ENCODE measurements at places on chromosomes 12 and 14.

DNA sequence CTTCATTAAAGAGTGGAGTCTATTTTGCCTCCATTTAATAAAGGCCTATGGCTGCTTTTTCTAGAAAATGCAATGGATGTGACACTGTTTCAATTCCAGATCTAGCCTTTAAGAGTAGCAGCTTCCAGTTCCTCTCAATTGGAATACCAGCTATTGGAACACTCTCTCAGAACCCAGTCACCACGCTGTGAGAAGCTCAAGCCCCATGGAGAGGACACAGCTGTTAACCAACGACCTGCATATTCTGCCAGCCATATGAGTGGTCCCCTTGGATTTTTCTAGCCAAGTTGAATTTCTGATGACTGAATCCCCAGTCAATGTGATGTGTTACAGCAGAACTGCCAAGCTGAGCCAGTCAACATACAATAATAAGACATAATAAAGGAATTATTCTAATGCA is 131.8 kb downstream of the TMTC3 start:
- DNase-seq = no peak

- no peak for DNase-seq
These were observed 25.0 kb downstream of the GOLGA5 start for GRCh38 chr14:92819011-92819597.

DNA sequence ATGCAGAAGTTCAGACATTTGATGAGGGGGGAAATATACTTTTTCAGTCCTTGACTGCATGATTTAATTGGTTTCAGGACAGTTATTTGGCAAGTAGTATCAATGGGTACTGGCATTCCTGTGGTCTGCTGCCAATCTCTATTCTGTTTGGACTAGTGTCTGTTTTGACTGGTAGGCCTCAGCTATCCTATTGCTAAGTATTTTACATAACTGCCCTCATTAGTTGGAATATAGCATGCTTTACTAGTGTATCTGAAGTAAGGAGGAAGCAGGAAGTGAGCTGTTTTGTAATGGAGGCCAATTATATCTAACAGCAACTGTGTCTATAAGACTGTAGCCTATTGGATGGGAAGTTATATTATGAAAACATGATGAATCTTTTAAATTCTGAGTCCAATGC is 104.3 kb downstream of the FLRT2 start:
- DNase-seq = no peak

- no peak for DNase-seq
These were observed 384.2 kb downstream of the GRIN2B start for GRCh38 chr12:13597166-13597565.

- DNase-seq = no peak
These were observed 14.2 kb downstream of the EPYC start for GRCh38 chr12:90990611-90991010.

DNA sequence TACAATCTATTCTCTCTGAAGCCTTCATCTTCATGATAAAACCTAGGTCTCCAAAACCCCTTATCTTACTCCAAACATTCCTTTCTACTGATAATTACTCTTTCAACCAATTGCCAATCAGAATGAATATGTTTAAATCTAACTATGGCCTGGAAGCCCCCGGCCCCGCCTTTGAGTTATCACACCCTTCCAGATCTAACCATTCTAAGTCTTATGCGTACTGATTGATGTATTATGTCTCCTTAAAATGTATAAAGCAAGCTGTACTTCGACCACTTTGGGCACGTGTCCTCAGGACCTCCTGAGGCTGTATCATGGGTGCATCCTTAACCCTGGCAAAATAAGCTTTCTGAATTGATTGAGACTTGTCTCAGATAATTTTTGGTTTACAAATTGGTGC is 14.4 kb downstream of the PABPN1 start:
- DNase-seq = no peak

DNA sequence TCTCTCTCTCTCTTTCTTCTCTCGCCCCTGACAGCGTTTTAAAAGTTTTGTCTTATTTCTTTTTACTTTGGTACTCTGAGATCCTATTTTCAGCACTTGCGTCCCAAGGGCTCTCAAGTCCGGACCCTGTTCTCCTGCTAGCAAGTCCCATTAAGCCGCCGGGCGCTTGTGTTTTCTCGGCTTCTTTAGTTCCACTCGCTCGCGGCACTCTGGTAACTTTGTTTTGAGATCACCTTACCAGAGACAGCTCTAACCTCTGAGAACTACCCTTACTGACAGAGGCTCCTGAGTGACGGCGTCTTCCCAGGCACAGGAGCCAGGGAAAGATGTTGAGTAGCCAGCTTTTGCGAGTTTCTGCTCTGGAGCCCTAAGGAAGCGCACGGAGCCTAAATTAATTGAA is 2.7 kb upstream of the MYF5 start:
- DNase-seq = peak; percentile 16

- no peak for DNase-seq
These were observed 141.9 kb upstream of the PRKD1 start for GRCh38 chr14:30069536-30069935.

GRCh38 chr12:6295094-6295811 is 15.2 kb upstream of the PLEKHG6 start:
- DNase-seq = peak; percentile 81

DNA sequence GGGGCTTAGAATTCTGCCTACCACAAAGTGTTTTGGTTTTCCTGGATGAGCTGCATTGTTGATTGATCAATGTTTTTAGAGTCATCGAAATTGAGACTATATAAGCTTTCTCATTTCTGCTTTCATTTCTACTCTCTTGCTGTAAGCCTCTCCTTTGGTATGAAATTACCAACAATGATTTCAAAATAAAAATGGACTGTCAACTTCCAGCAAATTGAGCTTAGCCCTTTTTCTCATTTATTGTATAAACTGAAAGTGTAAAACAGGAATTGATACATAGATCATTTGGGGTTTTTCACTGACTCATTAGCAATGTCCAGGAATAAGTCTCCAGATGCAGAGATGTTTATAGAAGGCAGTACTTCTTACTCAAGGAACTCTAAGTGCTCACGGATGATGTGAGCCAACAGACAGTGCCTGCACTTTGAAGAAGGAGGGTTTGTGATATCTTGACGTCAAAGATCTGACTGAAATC is 20.0 kb upstream of the PCNX1 start:
- peak; percentile 47 for DNase-seq

- DNase-seq = peak; percentile 82
These were observed at the start of gene ERO1A for GRCh38 chr14:52695481-52696091. ERO1A (minus strand) TSS chr14:52695558; CDS start chr14:52695481, 77 bp downstream.

- no peak for DNase-seq
These were observed 47.8 kb downstream of the TESC start for GRCh38 chr12:117051380-117051779.

DNA sequence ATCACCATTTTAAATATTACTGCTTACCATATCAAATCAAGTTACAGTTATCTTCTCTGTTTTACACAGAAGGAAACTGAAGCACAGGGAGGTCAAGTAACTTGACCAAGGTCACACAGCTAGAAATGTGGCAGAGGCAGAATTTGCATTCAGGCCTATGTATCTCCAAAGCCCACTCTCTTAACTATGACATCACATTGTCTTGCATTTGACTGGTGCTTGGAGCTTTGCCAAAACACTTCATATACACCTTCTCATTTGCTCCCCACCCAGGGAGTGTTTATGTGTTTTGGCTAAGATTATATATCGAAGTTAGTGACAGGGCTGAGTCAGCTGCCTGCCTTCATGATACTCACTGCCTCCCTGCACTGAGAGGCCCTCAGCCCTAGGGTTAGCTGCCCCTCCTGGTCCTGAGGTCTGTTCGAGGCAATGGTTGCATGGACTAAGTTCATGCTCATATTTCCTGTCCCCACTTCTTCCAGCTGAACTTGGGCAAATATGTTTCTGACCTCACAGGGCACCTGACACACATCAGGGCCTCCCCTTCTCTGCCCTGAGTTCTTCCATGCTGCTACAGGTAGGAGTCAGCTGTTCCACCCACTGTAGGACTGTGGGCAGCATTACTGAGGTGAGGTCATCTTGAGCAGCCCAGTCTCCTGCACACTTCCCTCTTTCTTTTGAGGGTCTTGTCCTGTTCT is 1.8 kb downstream of the GALNT6 start:
- peak; percentile 39 for DNase-seq

DNA sequence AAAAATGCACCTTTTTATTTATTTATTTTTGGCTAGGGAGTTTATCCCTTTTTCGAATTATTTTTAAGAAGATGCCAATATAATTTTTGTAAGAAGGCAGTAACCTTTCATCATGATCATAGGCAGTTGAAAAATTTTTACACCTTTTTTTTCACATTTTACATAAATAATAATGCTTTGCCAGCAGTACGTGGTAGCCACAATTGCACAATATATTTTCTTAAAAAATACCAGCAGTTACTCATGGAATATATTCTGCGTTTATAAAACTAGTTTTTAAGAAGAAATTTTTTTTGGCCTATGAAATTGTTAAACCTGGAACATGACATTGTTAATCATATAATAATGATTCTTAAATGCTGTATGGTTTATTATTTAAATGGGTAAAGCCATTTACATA is 14.9 kb upstream of the SNAPC1 start:
- no peak for DNase-seq

DNA sequence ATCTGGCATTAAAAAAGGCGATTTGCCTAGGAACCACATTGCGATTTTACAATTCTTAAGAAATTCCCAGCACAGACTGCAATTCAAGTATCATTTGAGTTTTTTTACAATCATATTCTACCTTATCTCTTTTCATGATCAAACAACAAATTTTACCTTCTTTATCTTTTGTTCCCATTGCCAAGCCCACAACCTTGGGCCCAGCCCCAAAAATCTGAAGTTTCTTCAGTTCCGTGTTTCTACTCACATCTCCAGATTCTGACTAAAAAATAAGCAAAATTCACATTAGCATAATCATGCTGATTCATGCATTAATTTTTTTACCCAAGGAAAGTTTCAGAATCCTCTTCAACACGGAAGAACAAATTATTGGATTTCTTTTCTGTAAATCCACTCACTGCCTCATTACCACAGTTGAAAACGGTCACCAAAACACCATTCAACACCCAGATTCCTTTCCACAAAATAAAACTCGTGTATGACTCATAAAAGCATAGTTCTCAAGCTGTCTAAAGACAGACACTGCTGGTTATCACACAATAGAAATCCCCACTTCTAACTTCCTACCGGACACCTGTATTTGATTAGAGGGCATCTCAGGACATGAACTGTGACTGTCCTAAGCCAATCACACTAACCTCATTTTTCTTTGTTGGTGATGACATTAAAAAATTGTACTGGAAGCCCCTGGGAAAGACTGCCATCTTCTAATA is 32.7 kb downstream of the KDM5A start:
- peak; percentile 2 for DNase-seq

DNA sequence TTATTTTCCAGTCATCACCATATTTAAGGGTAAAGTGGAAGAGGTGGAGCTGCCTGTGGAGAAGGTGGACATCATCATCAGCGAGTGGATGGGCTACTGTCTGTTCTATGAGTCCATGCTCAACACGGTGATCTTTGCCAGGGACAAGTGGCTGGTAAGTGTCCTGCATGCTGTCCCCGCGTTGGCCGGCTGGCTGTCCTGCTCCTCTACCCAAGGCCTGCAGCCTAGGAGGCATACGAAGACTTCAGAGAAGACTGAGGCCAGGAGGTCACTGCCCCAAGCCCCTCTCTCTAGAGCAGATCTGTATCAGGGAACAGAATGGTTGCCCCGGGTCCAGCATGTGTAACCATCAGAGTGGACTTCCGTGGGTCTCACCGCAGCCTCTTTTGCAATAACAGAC is 77.7 kb downstream of the PRMT8 start:
- no peak for DNase-seq

- no peak for DNase-seq
These were observed at the start of gene ANG for GRCh38 chr14:20688167-20688839. ANG (plus strand) TSS chr14:20688764; CDS start chr14:20693565, 4,801 bp downstream.

DNA sequence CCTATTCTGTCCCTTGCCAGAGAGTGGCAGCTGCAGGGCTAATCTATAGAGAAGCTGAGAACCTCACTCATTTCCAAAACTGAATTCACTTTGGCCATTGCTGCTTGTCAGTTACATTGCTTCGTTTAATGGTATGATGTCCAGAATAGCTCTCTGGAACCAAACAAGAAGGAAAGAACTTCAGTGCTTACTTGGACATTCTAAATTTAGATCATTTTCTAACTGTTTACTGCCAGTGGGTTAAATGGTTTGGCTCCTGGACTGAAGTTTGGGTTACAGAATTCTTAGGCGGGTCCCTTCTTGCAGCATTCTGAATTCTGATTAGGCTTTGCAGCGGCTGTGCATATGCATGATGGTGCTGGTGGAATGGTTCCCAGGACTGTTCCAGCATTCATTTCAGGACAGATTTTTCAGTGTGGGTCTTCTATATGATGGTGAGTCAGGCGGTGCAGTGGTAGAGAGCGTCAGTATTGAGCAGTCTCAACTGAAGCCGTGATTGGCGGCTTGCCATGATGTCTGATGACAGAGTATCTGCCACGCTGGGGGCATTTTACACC is 148.7 kb downstream of the DYRK2 start:
- peak; percentile 89 for DNase-seq

DNA sequence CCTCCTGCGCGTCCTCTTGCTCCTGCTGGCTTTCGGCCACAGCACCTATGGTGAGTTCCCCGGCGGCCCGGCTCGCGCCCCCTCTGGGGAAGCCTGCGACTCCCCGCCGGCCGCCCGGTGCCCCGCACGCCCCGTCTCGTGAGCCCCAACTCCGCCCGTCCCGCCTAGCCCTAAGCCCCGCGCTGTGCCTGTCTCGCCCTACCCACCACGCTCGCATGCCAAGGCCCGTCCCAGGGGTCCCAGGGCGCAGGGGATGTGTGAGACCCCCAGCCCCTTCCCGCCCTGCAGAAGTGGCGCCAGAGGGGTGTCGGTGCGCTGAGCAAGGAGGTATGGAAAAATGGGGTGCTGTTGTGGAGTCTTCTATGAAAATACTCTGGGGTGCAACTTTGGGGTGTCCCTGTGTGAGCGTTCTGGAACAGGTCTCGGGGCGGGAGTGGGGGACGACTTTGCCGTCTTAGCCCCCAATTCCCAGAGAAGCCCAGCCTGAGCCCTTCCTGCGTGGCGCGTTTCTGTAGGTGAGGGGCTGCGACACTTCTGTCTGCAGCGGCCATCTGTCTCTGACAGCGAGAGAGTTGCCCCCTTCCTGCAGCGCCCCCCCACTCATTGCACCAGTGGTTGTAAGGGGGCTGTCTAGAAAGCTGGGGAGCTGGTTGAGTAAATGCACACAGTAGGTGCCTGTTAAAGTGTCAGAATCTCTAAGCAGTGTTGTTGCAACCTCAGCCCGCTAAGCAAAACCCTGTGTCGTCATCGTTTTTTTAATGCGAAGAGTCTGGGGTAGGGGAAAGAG is 587 bp downstream of the DLK1 start:
- no peak for DNase-seq

GRCh38 chr12:3520711-3521110 is 29.7 kb downstream of the PRMT8 start:
- DNase-seq = no peak

DNA sequence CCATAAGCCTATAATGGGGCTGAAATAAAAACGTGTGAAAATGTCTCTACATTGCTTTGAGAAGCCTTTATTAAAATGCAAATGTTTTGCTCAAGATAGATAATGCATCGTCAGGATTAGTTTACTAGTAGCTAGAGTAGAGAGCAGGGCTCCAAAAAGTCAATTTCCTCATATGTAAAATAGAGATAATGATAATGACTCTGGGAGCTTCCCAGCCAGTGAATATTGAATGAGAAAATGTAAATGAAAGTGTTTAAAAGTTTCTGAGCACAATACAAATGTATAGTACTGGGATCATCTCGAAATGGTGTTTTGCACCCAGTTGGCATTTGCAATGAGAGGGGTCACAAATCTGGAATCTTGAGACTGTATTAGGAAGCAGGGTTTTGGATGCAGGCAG is 135.3 kb downstream of the OTOGL start:
- DNase-seq = no peak

- no peak for DNase-seq
These were observed 3.6 kb downstream of the RIMBP2 start for GRCh38 chr12:130712346-130713065.

GRCh38 chr12:115709540-115710011 is 567.9 kb downstream of the MED13L start:
- peak; percentile 85 for DNase-seq

- DNase-seq = no peak
These were observed 40.9 kb upstream of the CORO1C start for GRCh38 chr12:108772247-108772646.
